ENCODE measurements at places on chromosomes 16 and 17.

GRCh38 chr16:75702242-75702641, 981 bp upstream of the DUXB start:
- DNase-seq = no peak

- peak; percentile 51 for DNase-seq
Observed at GRCh38 chr17:48427598-48427997, 2.4 kb downstream of the SKAP1 start.

DNA sequence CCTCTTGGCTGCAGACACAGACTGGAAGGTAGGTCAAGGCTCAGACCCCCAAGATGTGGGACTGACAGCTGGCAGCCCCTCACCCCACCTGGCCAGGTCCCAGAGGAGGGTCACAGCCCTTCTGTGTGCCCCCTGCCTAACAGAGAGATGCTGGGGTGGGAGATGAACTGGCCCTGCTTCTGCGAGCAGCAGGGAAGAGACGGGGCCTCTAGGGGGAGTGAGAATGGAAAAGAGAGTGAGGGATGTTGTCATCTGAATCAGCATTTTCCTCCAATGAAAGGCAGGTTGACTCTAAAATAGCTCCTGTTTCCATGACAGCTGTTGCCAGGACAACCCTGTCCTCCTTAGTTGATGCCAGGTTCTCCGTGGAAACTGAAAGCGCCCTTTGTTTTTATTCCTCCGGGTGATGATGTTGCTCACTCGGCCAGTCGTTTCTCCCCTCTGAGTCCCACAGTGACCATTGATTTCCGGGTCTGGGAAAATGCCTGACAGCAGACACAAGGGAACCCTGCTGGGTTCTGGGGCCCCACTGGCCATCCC, 4.9 kb upstream of the NDRG4 start:
- DNase-seq = peak; percentile 44

DNA sequence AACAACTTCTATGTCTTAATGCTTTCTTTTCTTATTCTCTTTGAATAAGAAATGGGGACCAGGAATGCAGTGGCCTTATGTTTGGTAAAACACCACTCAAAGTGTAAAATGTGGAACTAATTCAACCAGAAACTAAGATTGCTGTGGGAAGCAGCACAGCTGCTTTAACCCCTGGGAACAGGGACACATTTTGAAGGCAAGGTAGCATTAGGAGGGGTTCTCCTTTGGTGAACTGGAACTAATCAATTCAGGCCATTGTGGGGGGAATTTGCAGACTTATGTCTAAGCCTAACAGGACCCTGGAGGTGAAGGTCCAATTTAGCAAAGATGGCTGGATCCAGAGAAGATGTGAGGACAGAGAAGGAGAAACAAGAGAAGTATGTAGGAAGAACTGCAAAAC, 256.1 kb downstream of the ZFHX3 start:
- no peak for DNase-seq

GRCh38 chr17:5695480-5695879, 111.2 kb upstream of the NLRP1 start:
- no peak for DNase-seq

DNA sequence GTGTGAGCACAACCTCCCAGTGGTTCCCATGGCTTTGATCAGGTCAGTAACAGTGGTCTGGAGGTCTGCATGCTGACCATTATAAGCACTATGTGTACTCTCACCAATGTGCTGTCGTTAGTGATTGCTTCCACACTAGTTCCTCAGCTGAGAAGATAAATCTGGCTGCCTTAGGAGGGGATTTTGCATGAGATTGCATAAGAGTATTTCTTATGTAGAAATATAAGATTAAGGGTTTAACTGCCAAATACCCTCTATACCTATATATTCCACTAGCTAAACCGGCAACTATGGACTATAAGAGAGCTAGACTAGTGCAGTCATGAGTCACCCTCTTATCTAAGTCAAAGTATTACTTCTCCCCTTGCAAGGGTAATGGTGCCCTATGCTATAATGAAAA, 580.2 kb downstream of the CDH11 start:
- no peak for DNase-seq

GRCh38 chr17:36791942-36792475, 145.3 kb upstream of the LHX1 start:
- no peak for DNase-seq

- DNase-seq = no peak
Observed at GRCh38 chr17:82598256-82599119, 49.8 kb downstream of the WDR45B start.

GRCh38 chr16:68086860-68087268, 1.7 kb downstream of the NFATC3 start:
- DNase-seq = no peak

GRCh38 chr16:70688246-70688742, 2.4 kb upstream of the MTSS2 start:
- no peak for DNase-seq

GRCh38 chr16:81597079-81597658, 152.6 kb downstream of the CMIP start:
- DNase-seq = no peak

- DNase-seq = no peak
Observed at GRCh38 chr17:49404906-49405305, 9.8 kb downstream of the PHB1 start.

GRCh38 chr16:72284042-72284789, 112.3 kb upstream of the PMFBP1 start:
- DNase-seq = no peak
